ENCODE measurements at places on chromosomes 13 and 19.

DNA sequence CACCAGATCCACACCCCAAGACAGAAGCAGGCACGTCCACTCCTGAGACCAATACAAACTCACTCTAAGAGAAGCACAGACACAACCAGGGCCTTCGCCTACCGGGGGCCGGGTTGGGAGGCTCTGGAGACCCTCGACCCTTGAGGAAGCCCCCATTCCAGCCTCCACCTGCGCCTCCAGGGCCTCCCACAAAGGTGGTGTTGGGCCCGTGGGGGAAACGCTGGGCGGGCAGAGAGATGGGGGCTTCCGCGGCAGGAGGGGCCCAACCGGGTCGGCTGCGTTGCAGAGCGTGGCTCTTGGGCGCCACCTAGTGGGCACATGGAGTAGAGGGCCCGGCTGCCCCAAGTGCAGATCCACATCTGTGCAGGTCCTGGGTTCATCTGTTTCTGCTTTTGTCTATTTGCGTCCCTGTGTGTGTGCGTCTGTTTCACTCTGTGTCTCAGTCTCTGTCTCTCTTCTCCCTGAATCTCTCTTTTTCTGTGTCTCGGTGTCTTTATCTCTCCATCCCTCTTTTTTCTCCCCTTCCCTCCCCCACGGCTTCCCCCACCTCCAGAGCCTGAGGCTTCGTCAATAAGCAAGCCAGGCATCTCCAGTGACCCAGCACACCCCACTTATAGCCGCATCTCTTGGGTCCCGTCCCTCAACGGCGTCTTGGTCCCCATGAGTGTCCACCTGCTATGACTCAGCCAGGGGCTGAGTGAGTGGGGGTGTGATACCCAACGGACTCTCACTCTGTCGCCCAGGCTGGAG lies 10.5 kb upstream of the TINCR start:
- DNase-seq, result peak; percentile 66

GRCh38 chr19:54335979-54336892 lies 2.7 kb downstream of the LILRA4 start:
- no peak for DNase-seq

DNA sequence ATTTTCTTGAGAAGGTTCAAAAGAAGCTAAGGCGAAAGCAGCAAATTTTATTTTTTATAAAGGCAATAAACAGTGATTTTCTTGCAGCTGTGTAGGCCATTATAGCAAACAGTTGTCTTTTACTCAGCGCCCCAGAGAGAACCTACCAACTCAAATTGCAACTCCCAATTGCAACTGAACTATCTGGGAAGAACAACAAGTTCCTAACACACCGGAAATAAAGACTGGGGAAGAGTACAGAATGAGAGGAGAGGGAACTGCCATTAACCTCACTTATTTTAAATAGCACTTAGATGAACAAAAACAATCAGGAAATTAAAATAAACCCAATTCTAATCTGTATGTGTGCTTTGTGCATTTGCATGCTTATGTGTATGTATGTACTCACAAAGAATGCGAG lies 171.1 kb downstream of the KCTD12 start:
- DNase-seq, result no peak

GRCh38 chr13:106468744-106469590 lies 66.5 kb downstream of the EFNB2 start:
- DNase-seq, result no peak

DNA sequence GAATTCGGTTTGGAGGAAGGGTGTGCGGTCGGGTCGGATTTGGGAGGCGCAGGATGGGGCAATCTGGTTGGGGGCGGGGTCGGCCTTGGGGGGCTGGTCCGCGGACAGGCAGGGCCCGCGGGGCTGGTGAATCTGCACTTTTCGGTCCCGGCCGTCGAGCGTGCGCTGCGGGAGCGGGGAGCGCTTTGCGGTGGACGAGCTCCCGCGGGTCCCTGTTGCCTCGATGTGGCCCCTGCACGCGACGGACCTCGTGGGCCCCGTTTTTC lies 11.9 kb downstream of the PEAK3 start:
- DNase-seq, result no peak

GRCh38 chr19:18500799-18501198 lies 21.1 kb downstream of the ELL start:
- DNase-seq, result no peak

DNA sequence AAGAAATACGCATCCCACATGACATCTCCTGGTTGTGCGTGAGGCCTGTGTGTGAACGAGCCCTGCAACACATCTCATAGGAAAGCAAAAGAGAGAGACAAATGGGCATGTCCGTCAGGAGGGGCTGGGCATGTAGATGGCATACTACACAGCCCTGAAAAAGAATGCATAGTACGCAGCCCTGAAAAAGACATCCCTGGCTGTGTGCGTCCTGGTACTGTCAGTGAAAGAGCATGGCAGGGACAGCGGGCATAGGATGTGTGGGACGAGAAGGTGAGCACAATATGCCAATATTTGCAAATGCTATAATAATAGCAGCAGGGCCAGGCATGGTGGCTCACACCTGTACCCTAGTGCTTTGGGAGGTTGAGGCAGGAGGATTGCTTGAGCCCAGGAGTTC lies 28.6 kb downstream of the PTPRS start:
- no peak for DNase-seq

DNA sequence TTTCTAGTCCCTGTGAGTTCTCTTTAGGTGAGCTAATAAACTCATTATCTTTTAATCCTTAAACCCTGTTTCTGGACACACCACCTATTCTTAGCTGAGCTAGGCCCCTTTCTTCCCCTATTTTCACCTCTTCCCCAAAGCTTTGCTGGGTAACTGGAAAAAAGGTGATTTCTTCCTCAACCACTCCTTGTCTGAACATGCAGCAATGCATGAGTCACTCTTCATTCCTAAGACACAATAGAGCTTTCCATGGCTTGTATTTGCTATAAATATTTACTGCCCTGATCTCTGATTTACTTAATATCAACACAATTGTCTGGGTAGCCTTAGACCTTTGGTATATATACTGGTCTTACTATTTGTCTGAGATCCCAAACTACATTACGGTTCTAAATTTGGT lies 370.9 kb downstream of the KLF5 start:
- no peak for DNase-seq

DNA sequence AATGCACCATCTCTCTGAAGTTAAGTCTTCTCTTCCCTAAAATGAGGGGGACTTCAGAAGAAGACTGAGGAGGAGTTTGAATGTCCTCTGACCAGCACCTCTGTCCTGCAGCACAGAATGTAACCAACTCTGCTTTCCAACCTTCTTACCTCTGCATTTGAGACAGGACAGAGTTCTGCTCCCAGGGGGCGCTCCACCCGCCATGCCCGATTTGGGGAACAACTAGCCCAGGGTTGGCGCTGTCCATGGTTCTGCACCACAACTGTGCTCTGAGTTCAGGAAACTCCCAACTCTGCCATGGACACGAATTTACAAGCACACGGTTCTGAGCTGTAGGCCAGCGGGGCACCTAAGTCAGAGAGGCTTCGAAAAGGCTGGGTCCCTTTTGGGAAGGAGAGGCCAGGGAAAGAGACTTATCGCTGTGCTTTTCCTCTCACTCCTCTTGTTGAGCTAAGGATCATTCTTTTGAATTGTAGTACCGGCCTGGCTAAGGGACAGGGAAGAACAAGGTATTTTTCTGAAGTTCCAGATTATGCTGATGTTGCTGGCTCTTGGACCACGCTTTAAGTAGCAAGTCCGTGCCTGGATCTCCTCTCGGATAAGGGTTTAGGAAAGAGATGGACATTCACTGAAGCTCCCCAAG lies 22.2 kb downstream of the SIGLEC5 start:
- no peak for DNase-seq

GRCh38 chr19:18913466-18913865 lies 5.7 kb downstream of the COPE start:
- DNase-seq, result no peak

DNA sequence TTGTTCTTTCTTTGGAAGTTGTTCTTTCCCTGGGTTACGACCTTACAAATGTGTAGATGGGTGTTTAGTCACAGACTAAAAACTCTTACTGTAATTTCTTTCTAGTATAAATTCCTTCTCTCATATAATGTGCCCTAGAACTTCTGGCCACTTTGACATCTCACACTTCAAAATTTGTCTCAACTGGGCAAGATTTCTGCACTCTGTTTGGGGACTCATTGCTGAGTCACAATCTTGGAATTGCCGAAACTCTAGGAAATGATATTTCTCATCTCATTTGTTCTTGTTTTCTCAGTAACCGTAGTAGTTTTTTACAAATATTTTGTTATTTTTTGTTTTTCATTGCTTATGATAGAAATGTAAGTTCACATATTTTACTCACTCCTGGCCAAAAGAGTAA lies 2523.2 kb upstream of the PCDH20 start:
- DNase-seq, result no peak

DNA sequence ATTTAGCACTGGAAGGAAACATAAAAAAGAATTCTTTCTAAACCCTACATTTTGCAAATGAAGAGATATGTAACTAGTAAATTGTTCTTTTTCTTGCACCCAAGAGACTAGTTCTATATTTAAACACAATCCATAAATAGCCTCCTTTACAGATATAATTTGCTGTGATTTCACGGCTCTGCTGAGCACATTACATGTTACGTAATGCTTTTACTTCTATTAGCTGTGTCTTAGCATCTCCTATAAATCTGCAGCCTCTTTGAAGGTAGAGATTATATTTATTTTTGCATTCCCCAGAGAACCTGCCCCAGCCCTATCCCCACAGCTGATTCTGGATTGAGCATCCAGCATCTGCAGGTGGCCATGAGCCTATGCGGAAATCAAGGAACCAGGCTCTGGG lies 32.2 kb downstream of the LACC1 start:
- no peak for DNase-seq

- no peak for DNase-seq
Measured at GRCh38 chr19:47414469-47414868, 4.9 kb downstream of the MEIS3 start.

- DNase-seq, result peak; percentile 75
Measured at GRCh38 chr19:8001995-8002849, 3.2 kb downstream of the ELAVL1 start.

- DNase-seq, result no peak
Measured at GRCh38 chr19:11504502-11505031, 1.1 kb downstream of the ZNF653 start.
